ENCODE measurements at places on chromosomes 6 and 20. TPM values are rescaled to one million over a fixed set of nuclear protein-coding genes. Genes with fewer than 3 reads are reported as not detected.

Gene AGER
- total RNA-seq = 26.0 TPM

- DNase-seq = no peak
Observed at GRCh38 chr6:111669326-111669725, 63.6 kb upstream of the TRAF3IP2 start.

- DNase-seq = no peak
Observed at GRCh38 chr6:18579869-18580268, 192.7 kb downstream of the RNF144B start.

DNA sequence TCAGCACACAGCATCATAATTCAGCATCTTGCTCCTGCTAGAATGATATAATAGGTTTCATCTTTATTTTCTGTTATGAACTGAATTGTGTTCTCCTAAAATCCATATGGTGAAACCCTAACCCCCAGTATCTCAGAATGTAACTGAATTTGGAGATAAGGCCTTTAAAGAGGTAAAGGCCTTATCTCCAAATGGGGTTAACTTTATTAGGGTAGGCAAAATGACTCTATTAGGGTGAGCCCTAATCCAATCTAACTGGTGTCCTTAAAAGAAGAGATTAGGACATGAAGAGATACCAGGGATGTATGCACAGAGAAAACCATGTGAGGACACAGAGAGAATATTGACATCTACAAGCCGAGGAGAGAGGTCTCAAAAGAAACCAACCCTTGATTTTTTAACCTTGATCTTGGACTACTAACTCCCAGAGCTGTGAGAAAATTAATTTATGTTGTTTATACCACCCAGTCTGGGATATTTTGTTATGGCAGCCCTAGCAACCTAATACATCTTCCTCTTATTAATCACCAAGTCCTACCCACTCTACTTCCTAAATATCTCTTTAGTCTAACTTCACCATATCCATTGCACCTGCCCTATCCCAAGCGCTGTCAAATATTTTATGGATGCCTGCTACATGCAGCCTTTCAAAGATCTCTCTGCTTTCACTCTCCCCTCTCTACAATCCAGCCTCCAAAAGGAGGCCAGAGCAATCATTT is 8.5 kb upstream of the MRS2 start:
- DNase-seq = no peak

DNA sequence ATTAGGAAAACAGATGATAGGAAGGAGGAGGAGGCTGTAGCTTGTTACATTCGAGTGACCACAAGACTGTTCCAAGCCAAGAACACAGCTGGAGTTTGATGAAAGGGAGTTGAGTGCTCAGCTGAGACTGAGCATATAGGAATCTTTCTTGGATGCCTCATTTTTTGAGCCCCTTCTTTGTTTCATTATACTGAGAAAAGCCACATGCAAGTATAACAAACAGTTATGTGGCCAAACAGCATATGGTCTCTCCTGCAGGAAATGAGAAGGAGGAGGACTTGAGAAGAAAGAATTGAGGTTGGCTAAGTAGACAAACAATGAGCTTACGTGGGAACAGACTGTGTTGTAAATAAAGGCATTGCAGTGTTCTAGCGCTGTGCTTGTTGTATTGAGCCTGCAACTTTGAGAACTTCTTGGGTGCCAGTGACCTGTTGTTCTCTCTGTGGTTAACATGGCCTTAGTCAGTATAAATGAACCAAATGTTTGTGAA is 78.3 kb downstream of the AKAP7 start:
- no peak for DNase-seq

DNA sequence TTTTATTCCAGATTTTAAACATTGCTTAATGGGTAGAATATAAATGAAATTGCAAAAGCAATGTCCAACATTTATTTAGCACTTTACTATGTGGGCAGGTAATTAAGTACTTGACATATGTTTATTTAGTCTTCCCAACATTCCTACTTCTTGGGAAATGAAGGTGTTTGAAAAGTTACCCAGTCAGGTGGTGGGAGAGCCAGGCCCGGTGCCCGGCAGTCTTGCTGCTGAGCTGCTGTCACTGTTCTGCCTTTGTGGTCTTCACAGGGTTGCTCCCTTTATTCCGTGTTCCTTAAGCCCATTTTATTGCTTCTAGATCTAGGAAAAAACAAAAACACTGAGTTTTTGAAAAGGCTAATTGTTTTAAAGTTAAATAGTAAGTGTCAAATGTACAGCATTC is 42.6 kb upstream of the TULP4 start:
- DNase-seq = no peak

GRCh38 chr20:54680439-54680838 is 205.0 kb downstream of the DOK5 start:
- no peak for DNase-seq

Gene LRRN4
- total RNA-seq = not detected

DNA sequence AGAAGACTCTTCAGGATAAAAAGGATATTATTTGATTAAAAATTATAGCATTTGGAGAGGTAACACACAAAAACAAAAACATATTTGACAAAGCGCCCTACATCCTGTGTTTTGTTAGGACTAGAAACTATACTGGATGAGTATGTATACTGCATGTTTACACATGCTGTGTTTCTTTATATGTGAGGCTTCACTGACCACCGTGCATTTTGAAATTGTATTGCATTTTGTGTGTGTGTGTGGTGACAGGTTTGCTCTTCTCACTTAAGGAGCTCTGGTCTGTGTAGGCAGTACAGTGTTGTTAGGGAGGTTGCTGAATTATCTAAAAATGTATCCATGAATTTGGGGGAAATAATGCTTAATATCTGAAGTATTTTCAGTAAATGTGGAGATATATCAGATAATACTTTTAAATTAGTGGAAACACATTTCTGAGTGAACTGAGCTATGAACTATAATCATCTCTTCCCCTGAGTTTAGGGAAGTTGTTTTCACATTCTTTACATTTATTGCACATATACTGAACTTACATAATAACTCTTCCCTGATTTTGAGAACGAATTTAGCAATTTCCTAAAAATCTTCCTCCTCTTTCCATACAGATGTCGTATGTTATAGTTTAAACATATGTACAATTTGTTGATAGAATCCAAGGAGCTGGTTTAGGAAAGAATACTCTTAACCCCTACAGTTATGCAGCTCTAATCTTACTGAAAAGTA is 43.3 kb downstream of the TMEM170B start:
- no peak for DNase-seq

DNA sequence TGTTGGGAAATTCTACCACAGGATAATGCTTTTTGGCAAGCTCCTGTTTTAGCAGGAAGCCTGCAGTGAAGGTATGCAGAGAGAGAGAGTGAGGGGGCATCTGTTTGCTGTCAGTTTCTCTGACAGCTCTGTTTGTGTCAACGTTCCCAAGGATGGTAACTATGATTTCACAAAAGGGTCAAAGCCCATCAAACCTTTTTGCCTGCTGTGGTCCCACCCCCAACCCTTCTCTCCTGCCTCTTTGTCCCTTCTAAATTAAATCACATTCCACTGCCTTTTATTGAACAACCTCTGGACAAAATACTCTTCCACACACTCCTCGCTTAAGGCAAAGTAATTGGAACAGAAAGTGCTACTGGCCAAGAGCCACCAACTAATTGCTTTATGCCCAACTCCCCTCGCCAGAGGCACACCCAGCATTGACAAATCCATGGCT is 128.3 kb downstream of the TSHZ2 start:
- DNase-seq = no peak

GRCh38 chr6:5190507-5190906 is 70.2 kb downstream of the LYRM4 start:
- no peak for DNase-seq

GRCh38 chr20:20497242-20497978 is 129.5 kb downstream of the INSM1 start:
- DNase-seq = no peak

Gene WFDC12
- total RNA-seq = not detected

- DNase-seq = no peak
Observed at GRCh38 chr6:32108727-32109113, 418 bp downstream of the TNXB start.

GRCh38 chr6:11275598-11275997 is 43.1 kb upstream of the NEDD9 start:
- no peak for DNase-seq

Gene ZNF311
- total RNA-seq = 1.3 TPM

DNA sequence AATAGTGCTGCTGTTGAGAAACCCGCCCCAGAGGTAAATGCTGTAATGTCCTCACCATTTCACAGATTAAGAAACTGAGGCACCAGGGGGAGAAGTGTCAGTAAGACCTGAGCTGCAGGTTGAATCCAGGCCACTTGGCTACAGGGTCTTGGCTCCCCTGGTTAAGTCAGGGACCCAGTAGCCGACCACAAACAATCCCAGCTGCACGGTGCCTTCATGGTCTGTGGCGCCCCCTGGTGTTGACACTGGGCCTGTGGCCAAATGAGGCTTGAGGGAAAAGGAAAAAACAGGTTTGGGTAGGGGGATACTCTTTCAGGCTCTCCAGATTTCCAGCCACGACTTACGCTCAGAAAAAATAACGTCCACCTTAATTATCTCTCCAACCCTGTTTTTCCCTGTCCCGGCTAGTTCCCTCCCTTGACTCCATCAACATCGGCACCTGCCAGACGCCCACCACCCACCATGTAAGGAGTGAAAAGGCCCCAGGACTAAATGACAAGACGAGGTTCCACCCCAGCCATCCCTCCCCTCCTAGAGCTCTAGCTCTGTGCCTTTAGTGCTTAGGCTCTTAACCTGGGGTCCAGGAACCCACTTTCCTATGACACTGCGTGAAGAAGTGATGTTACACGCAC is 47.7 kb upstream of the POLR1H start:
- peak; percentile 40 for DNase-seq

Gene RARS2
- total RNA-seq = 39.5 TPM

GRCh38 chr20:60266177-60266823 is 308.1 kb downstream of the CDH26 start:
- no peak for DNase-seq

DNA sequence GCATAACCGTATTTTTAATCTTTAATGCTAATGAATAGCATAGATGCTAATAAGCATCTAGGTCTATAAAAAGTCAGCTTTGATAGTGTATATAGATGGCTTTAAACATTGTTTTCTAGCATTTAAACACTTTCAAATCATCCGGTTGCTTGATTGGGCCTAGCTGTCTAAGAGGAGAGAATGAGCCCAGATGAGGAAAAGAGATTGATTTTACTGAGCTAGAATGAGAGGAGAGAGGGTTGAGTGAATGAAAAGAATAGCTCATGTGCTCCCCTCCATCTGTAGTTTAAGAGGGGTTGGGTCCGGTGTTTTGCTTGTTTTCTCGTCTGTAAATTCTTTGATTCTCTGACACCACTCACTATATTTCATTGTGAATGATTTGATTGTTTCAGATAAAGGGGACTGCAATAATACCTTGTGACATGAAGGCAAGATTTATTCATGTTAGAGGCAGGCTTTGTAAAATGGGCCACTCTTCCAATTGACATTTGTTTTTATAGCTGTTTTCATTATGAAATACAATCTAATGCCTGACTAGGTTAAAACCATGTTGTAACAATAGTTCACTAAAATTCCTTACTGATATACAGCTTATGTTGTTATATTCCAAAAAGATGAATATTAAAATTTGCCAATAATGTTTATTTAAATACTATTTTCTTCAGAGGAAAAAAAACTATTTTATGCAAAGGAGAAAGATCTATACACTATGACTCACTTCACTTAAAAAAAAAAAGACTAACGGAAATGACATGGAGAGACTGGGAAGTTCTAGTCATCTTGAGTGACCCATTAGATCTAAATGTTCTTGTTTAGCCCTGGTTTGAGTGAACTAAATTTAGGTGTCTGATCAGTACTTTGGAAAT is 3.2 kb downstream of the PTPN1 start:
- no peak for DNase-seq

DNA sequence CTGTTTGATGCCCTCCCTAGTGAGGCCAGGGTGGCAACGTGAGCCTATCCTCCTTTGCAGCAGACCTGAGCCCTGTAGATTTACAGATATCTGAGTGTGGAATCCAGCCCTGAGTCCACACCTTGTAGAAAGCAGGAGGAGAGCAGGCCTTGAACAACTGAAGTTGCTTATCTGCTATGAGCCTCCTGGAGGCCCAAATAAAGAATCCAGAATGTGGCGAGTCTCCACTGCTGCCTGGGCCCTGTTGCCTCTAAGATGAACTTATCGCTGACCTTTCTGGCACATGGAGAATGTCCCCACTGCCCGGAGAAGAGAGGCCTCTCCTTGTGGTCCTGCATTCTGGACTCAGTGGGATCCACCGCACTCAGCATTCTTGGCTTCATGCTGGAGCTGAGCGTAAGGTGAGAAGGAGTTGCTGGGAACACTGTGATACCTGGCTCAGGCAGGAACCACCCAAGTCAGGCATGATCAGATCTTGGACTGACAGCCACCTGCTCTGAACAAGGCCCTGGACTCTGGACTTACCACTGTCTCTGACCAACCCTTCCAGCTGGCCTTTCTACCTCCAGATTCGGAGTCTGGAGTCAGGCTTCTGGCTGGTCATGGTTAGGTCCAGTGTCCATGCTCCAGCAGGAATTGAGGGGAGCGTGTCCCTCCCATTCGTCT is 5.8 kb upstream of the MANBAL start:
- DNase-seq = no peak

Gene ANKEF1
- total RNA-seq = 3.7 TPM

DNA sequence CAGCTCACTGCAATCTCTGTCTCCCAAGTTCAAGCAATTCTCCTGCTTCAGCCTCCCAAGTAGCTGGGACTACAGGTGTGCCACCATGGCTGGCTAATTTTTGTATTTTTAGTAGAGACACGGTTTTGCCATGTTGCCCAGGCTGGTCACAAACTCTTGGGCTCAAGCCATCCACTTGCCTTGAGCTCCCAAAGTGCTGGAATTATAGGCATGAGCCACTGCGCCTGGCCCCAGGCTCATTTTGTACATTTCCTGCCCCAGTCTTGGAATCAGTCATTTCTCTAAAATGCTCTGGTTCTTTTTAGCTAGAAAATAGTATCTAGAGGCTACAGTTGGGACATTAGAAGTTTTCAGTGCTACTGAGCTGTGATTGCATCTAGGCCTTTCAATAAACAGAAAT is 13.5 kb downstream of the MANBAL start:
- no peak for DNase-seq

DNA sequence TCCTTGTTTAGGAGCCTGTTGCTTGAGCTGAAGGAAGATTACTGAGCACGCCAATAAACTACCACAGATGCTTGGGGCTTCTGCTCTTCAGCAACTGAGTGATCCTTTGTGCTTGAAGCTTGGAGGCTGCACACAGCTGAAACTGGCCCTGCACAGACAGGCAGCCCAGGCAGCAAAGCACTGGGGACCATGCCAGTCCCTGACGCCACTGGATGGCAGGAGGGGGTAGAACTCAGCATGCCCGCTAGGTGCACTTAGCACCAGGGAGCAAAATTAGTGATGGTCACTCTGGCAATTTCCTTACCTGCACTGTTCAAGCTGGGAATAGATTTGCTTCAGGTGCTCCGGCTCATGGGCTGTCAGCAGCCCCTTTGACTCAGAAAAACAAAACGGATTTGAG is 91.5 kb downstream of the FAM50B start:
- no peak for DNase-seq
